Activated CD4-positive, alpha-beta memory T cell treated with anti-CD3 and anti-CD28 coated beads for 36 hours (primary cell): ENCODE measurements at places on chromosomes 4 and X. TPM values are rescaled to one million over a fixed set of nuclear protein-coding genes. Genes with fewer than 3 reads are reported as not detected.

NAT8L gene
- total RNA-seq = 0.19 TPM

ZAR1 gene
- total RNA-seq = not detected

ADH1B gene
- total RNA-seq = not detected

CYTL1 gene
- not detected for total RNA-seq

GCNA gene
- total RNA-seq = 3.2 TPM

MAGEA2 gene
- total RNA-seq = not detected

TMPRSS11F gene
- not detected for total RNA-seq

KCNIP4 gene
- total RNA-seq = not detected

- no peak for DNase-seq
Measured at GRCh38 chr4:163558539-163559044, 64.1 kb downstream of the TMA16 start.

DNA sequence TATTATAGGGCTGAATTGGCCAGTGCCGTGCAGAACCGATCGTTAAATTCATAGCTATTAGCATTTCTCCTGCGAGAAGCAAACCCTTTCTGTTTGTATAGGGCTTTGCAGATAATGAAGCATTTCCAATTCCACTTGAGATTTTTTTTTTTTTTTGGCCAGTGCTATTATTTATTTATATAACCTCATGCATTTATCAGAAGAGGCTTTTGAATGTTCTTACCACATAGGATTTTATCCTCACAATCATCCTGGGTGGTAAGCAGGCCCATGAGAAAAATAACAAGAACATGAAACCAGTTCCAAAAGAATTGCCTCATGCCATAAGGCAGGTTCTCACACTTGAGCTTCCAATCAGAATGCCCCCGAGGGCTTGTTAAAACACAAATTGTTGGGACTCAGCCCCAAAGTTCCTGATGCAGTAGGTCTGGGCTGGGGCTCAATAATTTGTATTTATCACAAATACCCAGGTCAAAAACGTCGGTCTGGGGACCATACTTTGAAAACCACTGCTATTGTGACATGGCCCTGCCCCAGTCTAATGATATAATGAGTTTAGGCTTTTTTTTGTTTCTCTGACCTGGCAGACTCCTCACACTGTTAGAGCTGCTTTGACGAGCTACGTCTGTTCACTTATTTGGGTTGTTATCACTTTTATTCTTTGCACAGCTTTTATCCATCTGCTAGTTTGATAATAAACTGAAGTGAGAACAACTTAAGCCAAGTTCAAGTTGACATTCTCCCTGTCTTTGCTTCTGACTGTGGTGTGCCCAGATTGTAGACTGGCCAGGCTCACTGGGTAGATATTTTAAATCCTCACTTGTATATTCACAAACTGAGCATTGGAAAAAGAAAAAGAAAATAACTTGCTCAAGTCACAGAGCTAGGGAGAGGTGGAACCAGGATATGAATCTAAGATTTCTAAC lies 20.1 kb downstream of the SUPT20HL1 start:
- DNase-seq = no peak
